ENCODE measurements at places on chromosomes 11 and 22.

DNA sequence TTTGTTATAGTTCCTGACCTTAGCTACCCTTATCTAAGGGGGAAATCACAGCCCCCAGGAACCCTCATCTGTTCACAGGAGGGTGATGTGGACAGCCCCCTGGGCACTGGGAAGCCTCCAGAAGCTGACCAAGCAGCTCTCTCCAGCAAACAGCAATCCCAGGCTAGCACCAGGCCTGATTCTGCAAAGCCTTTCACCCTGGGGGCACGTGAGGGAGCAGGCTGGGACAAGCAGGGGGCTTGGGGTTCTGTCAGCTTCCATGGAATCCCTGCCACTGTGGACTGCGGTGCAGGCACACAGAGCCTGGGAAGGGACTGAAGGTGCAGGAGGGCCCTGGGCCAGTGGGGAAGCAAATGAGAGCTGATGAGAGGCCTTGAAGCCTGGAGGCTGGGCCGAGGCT, 2.1 kb downstream of the PGAP2 start:
- DNase-seq: no peak

DNA sequence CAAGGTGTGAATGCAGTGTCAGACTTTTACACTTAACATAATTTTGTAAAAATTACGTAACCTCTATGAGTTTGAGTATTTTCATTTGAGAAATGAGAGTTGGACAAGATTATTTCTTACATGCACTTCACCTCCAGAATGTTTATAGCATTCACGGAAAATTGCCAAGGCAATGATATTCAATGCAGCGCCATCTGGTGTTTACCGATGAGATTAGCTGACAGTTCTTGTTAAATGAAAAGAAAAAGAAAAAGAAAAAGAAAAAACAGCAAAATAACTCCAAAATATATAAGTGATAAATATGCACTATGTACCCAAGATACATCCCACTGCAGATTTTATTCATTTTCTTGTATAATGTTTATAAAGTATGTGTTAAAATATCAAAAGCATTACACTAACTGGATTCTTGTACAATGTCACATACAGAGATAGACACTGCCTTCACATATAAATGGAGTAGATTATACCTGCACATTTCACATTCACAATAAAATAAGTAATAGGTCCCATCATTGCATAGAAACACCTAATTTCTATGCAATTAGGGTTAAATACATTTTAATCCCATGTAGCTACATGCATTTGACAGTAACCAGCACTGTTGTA, 976.3 kb upstream of the FAT3 start:
- DNase-seq: no peak

GRCh38 chr11:115198321-115198741, 305.9 kb downstream of the CADM1 start:
- DNase-seq: no peak

- no peak for DNase-seq
Observed at GRCh38 chr11:130738611-130739010, 177.7 kb downstream of the SNX19 start.

- DNase-seq: no peak
Observed at GRCh38 chr11:41382927-41383326, 76.5 kb downstream of the LRRC4C start.

DNA sequence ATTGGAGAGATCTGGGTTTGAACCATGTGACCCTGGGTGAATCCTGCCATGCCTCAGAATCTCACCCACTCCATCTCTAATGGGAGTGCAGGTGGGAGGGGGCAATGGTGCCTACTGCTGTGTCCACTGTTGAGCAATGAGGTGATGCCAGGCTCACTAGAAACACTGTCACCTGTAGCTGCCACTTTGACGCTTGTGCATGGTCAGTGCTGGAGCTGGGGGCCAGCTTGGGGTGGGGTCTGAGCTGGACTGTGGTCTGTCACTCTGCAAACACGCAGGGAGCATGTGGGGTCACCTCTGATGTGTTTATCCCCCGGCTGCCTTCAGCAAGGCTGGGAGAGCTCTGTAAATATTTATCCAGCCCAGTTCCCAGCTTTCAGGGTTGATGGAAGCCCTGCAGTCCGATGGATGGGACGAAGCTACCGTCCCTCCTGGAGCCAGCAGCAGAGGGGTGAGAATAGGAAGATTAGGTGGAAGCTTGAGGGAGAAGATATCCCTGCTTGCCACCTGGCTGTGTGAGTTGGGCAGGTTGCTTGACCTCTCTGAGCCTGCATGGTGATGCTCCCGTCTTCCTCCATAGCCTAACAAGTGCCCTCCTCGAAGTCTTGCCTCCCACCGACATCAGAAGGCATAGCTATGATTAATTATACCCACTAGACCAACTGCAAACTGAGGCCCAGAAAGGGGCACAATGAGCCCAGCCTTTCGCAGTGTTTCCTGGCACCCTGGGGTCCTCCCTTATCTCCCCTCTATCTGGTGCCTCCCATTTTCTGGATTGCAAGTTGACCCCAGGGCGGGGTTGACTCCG, 1.7 kb downstream of the MMP11 start:
- DNase-seq: no peak

DNA sequence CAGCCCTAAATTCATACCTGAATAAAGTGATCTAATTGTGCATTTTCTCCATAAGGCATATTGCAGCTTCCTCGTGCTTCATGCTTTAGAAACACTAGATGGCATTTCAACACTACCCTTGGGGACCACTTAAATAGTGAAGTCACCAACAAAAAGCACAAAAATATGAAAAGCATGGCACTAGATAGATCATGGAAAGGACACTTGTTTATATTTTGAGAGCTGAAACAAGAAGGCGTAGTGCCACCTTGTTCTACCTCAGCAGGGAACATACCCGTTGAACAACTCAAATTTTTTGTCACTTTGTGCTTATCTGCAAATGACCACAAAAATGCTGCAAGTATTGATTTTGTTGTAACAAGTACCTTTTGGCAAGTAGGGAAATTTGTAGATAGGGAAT, 8.6 kb downstream of the TBCEL start:
- DNase-seq: no peak

Measured in CD4-positive, alpha-beta T cell treated with Interleukin-17A for 4 hours (primary cell).